IMR-90 (cell line): ENCODE measurements at places on chromosomes 12 and 14. TPM values are rescaled to one million over a fixed set of nuclear protein-coding genes. Genes with fewer than 3 reads are reported as not detected.

Gene RND1
- polyA plus RNA-seq = 0.21 and 0.26 TPM in 2 replicates

Gene OR4L1
- not detected in 2 replicates for polyA plus RNA-seq

DNA sequence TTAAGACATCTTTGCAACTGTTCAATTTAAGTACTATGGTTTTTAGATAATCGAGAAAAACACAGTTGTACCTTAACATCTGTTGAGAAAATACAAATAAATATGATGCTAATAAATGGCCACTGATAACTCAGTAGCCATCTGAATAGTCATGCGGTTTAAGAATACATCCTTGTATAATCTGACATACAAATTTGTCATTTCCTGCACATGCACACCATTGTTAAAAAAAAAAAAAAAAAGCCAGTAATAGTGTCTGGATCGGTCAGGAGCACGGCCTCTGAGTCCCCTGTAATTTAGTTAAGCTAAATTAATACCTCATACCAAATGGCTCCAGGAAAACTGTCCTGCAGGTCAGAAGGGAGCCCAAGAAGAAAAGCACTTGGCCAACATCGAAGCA lies 16.8 kb downstream of the RFC5 start:
- DNase-seq = no peak

GRCh38 chr12:49795654-49796105 lies 32.5 kb downstream of the NCKAP5L start:
- no peak for DNase-seq

Gene SLC15A4
- polyA plus RNA-seq = 14.3 and 15.4 TPM in 2 replicates

GRCh38 chr12:82527165-82527780 lies 159.4 kb upstream of the TMTC2 start:
- peak; percentile 64 for DNase-seq

Gene DTX3
- 13.1 and 14.6 TPM in 2 replicates for polyA plus RNA-seq

GRCh38 chr12:65894088-65894487 lies 69.8 kb downstream of the HMGA2 start:
- peak; percentile 67 for DNase-seq

Gene ASCL1
- not detected in 2 replicates for polyA plus RNA-seq

DNA sequence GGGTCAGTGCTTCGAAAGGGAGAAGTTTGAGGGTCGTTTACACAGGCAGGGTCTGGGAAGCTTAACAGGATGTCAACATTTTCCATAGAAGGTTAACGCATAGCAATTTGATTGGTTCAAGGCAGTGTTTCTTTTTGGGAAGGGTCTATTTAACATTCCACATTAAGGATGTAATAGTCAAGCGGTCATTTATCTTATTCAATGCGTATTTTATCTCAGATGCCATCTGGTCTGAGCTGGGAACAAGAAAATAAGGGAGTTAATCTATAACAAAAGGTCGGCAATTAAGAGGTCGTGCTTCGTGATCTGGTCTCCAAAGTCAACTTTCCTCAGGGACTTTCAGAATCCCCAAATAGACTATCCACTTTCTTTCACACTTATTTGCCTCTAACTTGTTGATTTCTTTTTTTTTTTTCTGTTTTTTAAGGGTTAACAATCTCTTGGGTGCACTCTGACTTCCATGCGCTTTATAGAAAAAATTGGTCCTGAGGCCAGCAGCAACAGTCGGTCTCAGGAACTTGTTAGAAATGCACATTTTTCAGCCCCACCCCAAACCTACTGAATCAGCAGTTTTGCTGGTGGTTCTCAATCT lies 550 bp upstream of the RESF1 start:
- DNase-seq = no peak

Gene MAP1LC3B2
- 1.4 TPM in 2 replicates for polyA plus RNA-seq

DNA sequence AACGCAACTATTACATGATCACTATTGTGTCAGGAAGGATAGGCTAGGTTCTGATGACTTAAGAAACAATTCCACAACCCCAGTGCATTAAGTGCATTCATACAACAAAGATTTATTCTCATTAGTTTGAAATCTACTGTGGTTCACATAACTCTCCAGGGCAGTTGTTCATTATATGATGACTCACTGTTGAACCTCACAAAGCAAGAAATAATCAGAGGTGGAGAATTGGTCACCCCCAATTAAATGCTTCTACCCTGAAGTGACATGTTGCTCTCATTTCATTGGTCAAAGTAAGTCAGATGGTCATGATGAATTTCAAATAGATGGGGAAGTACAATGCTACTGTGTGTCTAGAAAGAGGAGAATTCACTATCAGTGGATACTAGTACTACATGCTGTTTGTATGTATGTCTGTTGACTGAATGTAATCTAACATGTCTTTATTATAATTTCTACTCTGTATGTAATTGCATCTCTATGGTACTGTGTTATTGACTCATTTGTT lies 6.1 kb upstream of the HELB start:
- DNase-seq = no peak

DNA sequence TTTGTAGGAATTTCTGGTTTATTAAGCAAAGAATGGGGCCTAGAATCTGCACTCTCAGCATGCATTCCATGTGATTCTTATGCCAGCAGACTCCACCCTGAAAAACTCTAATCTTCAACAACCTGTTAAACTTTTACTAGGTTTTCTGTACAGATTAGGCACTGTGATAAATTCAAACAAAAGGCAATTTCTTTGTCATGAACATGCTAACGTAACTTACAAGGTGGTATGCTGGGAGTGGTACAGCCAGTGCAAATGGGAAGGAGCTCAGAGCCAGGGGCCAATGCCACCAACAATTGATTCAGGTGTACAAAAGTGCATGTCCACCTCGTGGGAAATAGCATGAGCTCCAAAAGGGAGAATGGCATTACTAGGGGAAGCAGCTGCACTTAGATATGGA lies 83.0 kb downstream of the PPFIBP1 start:
- DNase-seq = no peak

Gene CLEC1B
- polyA plus RNA-seq = not detected in 2 replicates

DNA sequence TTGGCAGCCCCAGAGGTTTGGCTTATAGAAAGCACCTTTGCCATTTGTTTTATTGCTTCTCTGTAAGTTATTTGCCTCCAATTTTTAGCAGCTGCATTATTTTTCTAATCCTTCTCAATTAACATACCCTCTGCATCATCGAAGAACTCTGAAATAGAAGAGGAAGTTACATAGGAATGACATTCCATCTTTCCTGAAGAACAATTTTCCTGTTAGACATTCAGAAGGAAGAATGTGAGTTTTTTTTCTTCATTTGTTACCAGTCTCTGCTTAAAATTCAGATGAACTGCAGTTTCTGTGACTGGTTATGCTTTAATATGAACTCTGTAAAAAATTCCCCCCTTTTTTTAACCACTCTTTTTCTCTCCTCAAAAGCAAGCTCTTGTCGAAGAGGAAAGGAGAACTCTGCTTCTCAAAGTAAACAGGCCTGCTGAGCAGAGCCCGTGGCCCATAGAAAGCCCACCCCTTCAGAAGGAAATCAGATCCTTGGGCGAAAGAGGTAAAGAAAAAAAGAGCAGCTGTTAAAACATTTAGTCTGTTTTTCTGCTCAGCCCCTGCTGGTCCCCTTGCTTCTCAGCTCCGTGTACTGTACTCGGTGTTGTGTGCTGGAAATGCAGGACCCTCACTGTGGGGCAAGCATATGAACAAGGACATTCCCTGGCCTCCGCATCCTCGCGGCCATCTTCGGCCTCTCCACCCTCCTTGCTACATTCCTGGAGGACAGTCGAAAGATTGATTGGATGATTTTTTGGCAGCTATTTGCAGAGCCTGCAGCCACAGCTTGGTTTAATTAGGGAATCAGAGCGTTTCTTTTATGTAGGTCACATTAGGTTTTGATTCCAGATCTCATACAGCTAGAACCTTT lies 164.4 kb upstream of the LRIG3 start:
- DNase-seq = peak; percentile 65

DNA sequence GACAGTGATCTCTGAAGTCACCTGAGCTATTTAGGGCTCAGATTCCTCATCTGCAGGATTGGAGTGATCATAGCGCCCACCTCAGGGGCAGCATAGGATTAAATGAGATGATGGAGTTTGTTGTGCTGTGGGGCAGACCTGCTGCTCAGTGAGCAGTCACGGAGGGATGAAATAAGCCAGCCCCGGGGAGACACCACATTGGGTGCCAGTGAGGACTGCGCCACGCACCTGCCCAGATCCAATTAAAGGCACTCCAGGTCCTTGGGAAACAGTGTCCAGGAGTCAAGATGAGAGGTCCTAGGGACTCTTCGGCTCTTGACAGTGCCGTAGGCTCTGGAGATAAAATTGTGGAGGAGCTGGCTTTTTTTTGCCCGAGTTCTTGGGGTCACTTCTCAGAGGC lies 166.2 kb downstream of the ADGRD1 start:
- DNase-seq = no peak

DNA sequence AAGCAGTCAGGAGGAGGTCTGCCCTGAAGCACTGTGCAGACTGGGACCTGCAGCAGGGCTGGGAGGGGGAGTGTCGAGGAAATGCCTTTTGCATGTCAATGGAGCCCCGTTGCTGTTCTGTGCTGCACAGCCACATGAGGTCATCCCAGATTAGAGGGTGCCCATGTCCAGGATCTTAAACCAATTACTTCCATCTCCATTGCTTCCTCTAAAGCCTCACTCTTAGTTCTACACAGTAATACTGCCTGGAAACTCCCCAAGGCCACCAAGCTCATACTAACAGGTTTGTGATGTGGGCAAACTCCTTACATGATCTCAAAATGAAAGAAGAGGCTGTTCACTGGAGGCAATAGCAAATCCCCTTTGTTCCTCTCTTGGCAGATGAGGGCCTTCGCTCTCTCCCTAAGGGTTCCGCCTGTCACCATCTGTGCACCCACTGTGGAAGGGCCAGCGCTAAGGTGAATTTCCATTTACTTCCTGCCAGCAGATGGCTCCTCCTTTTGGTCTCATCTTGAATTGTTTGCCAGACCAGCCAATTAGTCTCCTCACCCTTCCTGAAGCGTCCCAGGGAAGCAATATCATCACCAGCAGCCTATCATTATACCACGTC lies 35.4 kb upstream of the LTA4H start:
- DNase-seq = no peak

Gene FOXA1
- polyA plus RNA-seq = 0.09 and 0.31 TPM in 2 replicates

Gene MYF6
- polyA plus RNA-seq = not detected in 2 replicates

Gene SERPINA12
- not detected in 2 replicates for polyA plus RNA-seq

GRCh38 chr14:96055753-96056508 lies 16.8 kb downstream of the C14orf132 start:
- DNase-seq = no peak

DNA sequence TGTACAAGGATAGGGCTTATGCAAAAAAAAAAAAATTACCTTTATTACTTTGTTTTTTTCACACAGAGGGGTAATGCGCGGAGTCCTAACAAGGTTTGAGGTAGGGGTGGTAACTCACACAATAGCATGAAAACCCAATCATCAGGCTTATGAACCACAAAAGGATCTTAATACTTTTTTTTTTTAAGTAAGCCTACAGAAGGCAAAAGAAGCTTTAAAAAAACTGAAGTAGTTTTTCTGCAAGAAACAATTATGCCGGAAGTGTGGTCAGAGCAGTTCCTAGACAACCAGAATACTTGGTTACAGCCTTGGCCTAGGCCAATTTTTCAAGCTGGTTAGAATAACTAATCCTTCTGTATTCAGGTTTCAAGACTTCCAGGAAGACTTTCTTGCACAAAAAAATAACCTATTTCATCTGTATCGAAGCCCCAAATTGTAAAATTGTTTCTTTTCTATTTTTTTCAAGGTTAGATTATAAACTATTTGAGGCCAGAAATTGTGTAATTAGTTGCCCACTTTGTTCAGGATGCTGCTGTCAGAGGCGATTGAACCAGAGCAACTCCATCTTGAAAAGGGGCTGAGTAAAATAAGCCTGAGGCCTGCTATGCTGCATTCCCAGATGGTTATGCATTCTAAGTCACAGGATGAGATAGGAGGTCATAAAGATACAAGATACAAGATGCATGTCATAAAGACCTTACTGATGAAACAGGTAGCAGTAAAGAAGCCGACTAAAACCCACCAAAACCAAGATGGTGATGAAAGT lies 1.8 kb upstream of the GNS start:
- no peak for DNase-seq

Gene KLRB1
- polyA plus RNA-seq = not detected in 2 replicates

- no peak for DNase-seq
Observed at GRCh38 chr12:107843351-107844311, 69.1 kb downstream of the ASCL4 start.

GRCh38 chr12:48005001-48005749 lies 899 bp upstream of the COL2A1 start:
- DNase-seq = no peak

- peak; percentile 77 for DNase-seq
Observed at GRCh38 chr12:65620046-65620445, 204.2 kb upstream of the HMGA2 start.

DNA sequence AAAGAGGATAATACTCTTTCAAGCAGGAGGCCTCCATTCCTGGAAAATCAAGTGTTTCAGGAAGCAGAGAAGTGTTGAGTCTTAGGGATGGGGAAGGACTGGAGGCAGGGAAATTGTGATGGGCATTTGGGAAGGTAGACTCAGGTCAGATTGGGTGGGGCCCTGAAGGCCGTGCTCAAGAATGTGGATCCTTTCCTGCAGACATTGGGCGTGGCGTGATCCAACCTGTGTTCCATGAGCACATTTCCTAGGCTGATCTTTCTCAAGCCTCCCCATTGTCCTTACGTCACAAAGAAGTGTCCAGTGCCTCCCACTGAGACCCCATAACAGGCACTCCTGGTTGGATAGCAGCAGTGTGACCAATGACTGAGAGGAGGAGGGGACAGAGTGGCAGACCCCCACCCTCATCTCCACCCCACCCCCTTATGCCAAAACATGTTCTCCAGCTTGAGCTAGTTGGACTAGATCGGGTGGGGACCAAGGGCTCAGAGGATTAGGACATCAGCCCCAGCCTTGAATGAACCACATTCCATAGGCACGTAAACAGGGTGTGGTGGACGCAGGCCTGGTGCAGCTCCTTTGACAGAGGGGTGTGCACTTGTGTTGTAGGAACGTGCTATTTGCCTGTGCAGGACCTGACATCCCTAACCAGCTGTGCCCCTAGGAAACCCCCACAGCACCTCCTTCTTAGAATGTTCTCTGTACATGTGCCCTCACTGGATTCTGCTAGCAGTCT lies 76.8 kb downstream of the TTC9 start:
- DNase-seq = no peak

DNA sequence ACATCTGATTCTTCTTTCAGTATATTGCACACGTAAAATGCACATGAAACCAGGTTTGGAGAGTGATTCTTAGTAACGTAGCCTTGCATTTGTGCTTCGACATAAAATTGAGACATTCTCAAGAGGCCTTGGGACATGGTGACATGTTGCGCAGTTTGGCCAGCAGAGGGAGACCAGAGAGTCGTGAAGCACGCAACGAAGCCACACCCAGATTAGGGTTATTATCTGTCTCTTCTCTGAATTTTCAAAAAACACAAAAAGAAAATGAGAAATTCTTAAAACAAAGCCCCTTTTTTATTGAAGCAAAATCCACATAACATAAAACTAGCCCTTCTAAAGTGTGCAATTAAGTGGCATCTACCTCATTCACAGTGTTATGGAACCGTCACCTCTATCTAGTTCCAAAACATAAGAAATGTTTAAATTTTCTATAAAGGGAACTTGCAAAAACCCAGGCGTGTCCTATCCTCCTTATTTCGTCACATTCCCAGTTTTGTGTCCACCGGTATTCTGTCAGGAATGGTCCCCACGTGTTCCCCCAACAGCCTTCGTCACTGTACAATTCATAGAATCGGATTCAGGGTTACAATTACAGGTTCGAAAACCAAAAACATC lies 108.8 kb upstream of the ATF7IP start:
- DNase-seq = peak; percentile 85
